ENCODE measurements at places on chromosomes 3 and 15.

- no peak for DNase-seq
Observed at GRCh38 chr3:131756405-131756804, 253.6 kb upstream of the MRPL3 start.

GRCh38 chr3:170278627-170279026 lies 56.4 kb downstream of the PRKCI start:
- no peak for DNase-seq

DNA sequence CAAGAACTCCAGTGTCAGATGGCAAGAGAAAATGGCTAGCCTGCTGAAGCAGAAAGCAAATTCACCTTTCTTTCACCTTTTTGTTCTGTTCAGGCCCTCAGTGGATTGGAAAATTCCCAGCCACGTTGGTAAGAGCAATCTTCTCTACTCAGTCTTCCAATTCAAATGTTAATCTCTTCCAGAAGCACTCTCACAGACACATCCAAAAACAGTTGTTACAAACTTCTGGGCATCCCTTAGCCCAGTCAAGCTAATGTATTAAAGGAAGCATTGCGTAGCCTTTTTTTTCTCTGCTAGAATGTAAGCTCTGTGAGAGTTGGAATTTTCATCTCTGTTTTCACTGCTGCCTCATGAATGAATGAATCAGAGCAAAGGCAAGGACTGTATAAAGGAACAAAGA lies 109.2 kb upstream of the ROBO2 start:
- no peak for DNase-seq

- DNase-seq: no peak
Observed at GRCh38 chr15:42036112-42036905, 15.5 kb upstream of the PLA2G4E start.

DNA sequence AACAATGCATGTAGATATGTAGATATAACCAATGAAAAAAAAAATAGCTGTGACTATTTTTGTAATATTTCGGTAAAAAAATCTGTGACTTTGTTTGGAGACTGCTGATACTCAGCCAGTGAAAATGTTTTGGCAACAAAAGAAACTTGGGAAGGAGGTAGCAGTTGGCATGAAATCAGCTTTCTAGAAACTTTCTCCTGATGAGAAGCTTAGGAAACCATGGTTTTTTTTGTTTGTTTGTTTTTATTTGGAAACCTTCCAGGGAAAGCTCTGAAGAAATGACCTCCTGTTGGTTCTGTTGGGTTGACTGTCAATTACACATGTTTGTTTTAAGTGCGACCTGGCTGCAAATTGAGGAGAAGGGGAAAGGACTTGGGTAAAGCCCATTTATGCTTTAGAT lies 445.9 kb downstream of the UNC13C start:
- no peak for DNase-seq

Data from NCI-H1694 (cell line).